ENCODE measurements at places on chromosomes 3 and 15. TPM values are rescaled to one million over a fixed set of nuclear protein-coding genes. Genes with fewer than 3 reads are reported as not detected.

Gene NR2E3
- total RNA-seq, result 0.13 TPM

Gene CCDC39
- under 0.01 TPM for total RNA-seq

Gene GOLGA8B
- 25.5 TPM for total RNA-seq

Gene LMAN1L
- total RNA-seq, result not detected

Gene CPEB1
- 1.4 TPM for total RNA-seq

Gene EPHB3
- 0.16 TPM for total RNA-seq

Gene TXNRD3
- total RNA-seq, result 11.5 TPM

Gene LOXL1
- total RNA-seq, result 82.8 TPM

Gene IL17RC
- total RNA-seq, result 59.3 TPM

Gene SLC26A6
- 28.2 TPM for total RNA-seq

Gene CTDSPL
- total RNA-seq, result 20.4 TPM

Gene FBXO40
- total RNA-seq, result not detected

Gene PLA2G4D
- not detected for total RNA-seq

Gene LZTFL1
- 11.4 TPM for total RNA-seq

Gene SLCO2A1
- 2.4 TPM for total RNA-seq

Data from mesangial cell (primary cell).